ENCODE measurements at places on chromosomes 5 and 9. TPM values are rescaled to one million over a fixed set of nuclear protein-coding genes. Genes with fewer than 3 reads are reported as not detected.

- H3K4me1 ChIP-seq: no peaks in the 10 kb centered on the region
- no peak for DNase-seq
- no peaks in the 10 kb centered on the region for H3K27me3 ChIP-seq
- H3K4me3 ChIP-seq: no peak overlapping the region
- no peaks in the 10 kb centered on the region for H3K36me3 ChIP-seq
- no peak overlapping the region for H3K27ac ChIP-seq
These were observed 293.9 kb downstream of the IRX1 start for GRCh38 chr5:3889412-3890142.

- H3K4me1 ChIP-seq: peaks cover 18% of the 10 kb centered on the region
- no peaks in the 10 kb centered on the region for H3K36me3 ChIP-seq
- no peak overlapping the region for H3K27ac ChIP-seq
- no peak for DNase-seq
- peaks cover 31% of the 10 kb centered on the region for H3K27me3 ChIP-seq
These were observed 2.9 kb upstream of the SEPTIN8 start for GRCh38 chr5:132779961-132780360.

DNA sequence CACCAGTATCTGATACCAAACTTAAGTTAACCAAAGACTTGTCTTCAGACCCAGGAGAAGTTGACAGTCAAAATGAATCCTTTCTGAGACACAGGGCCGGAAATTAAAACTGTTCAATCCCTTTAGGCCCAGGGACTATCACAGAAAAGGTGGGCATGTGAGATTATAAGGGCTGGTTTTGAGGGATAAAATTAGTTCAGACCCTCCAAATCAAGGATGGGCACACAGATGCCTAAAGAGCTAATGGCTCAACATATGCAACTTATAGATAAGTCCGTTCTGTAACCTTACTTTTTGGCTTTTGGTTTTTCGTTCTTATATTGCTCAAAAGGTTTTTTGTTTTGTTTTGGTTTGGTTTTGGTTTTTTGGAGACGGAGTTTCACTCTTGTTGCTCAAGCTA lies 129.6 kb upstream of the ABCA1 start:
- no peak overlapping the region for H3K27ac ChIP-seq
- H3K36me3 ChIP-seq: no peaks in the 10 kb centered on the region
- no peak for DNase-seq
- H3K27me3 ChIP-seq: no peaks in the 10 kb centered on the region
- no peak overlapping the region for H3K4me3 ChIP-seq

- no peaks in the 10 kb centered on the region for H3K27me3 ChIP-seq
- no peak overlapping the region for H3K27ac ChIP-seq
- no peak overlapping the region for H3K4me3 ChIP-seq
- DNase-seq: no peak
These were observed 104.7 kb upstream of the COL5A1 start for GRCh38 chr9:134536931-134537330.

- H3K4me1 ChIP-seq: no peaks in the 10 kb centered on the region
- no peak overlapping the region for H3K4me3 ChIP-seq
- no peak for DNase-seq
- H3K36me3 ChIP-seq: no peaks in the 10 kb centered on the region
- no peak overlapping the region for H3K27ac ChIP-seq
These were observed 1023.7 kb upstream of the DMAC1 start for GRCh38 chr9:8823131-8823895.

Gene FBXW2
- 87.8 TPM for total RNA-seq

Gene KCNIP1
- not detected for total RNA-seq

Gene SH3TC2
- 0.69 TPM for total RNA-seq

Measured in CD4-positive, CD25-positive, alpha-beta regulatory T cell (primary cell).